ENCODE measurements at places on chromosomes 11 and 22.

DNA sequence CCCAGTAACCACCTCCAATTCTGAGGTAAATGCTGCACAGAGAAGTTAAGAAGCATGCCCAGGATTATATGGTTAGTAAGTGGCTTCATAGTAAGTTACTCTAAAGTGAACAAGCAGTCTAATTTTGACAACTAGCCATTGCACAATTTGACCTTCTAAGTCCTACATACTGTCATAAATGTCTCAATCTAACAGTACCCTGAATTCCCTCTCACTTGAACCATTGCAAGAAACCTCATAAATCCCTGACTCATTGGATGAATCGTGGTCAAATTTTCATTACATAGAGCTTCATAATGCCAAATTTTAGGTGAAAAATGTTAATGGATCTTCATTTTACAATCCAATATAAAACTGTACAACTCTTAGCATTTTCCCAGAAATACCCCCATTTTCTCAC lies 217.3 kb upstream of the GRIA4 start:
- DNase-seq: no peak

GRCh38 chr11:91124363-91124762 lies 901.5 kb upstream of the CHORDC1 start:
- DNase-seq: no peak

DNA sequence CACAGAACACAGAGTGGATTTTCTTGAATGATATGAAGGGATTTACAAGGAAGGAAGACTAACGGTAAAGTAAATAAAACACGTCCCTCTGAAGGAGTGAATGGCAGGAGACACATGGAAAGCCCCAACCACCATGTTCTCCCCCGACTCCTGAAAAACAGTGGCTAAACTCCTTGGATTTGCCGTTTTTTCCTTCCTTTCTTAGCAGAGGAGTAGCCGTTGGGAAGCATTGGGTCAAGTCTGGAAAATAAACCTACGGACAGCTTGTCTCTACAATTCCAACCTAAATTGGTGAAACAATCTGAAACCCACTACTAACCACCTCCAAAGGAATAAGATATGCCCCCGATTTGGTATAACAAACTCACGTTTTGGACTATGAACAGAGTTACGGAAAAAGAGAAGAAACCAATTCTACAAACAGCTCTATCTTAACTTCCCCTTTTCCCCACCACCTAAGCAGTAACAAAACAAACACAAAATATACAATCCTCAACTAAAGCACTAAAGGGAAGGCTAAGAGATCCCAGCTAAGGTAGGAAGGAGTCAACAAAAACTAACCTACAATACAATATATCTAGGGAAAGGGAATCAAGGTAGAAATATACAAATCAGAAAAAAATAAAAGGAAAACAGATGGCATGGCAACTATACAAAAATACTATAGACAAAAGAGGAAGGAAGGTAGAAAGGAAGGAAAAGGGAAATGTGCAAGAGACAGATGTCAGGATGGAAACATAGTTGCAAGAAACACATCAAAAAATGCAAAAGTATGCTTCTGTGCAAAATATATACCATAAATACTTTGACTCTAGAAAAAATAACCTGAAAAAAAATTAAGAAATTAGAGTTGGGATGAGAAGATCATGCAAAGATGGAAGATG lies 43.8 kb upstream of the LYVE1 start:
- no peak for DNase-seq

GRCh38 chr11:46120346-46121300 lies 631 bp downstream of the PHF21A start:
- peak; percentile 87 for DNase-seq

DNA sequence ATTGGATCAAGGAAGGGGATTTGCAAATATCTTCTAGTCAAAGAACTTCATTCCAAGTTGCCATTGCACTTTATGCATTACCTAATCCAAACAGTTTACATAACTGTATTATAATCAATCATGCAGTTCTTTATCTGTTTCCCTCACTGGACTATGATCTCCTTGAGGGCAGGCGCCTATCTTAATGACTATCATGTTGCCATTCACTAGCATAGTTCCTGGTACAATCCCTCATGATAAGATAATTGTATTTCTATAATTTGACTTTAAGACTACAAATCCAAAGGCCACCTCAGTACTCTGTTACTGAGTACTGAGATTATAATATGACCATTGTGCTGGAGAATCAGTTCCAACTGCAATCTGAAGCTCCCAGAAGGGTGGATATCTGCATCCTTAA lies 278.7 kb upstream of the CCDC90B start:
- no peak for DNase-seq

GRCh38 chr11:29051935-29052334 lies 943.7 kb downstream of the METTL15 start:
- no peak for DNase-seq
